Right renal pelvis (tissue), 4 donors: ENCODE measurements at places on chromosomes 2 and 18. TPM values are rescaled to one million over a fixed set of nuclear protein-coding genes. Genes with fewer than 3 reads are reported as not detected.

DNA sequence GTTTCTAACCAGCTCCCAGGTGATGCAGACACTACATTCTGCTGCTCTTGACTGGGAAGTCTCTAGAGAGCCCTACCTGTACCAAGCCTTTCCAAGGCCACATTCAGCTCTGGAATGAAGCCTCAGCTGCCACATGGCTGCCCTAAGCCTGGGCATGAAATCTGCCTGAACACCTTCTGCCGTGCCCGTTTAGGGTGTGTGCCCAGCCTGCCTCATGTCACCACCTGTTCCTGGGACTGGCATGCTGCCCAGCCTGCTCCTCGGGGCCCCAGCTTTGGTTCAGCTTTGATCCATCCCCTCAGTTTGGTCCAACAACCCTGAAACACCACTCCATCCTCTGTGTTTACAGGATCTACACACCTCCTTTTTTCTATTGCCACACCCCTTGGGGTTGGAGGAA lies 210.9 kb downstream of the L3MBTL4 start:
- no peak for DNase-seq

Gene CEP192
- 32.0 TPM for polyA plus RNA-seq

DNA sequence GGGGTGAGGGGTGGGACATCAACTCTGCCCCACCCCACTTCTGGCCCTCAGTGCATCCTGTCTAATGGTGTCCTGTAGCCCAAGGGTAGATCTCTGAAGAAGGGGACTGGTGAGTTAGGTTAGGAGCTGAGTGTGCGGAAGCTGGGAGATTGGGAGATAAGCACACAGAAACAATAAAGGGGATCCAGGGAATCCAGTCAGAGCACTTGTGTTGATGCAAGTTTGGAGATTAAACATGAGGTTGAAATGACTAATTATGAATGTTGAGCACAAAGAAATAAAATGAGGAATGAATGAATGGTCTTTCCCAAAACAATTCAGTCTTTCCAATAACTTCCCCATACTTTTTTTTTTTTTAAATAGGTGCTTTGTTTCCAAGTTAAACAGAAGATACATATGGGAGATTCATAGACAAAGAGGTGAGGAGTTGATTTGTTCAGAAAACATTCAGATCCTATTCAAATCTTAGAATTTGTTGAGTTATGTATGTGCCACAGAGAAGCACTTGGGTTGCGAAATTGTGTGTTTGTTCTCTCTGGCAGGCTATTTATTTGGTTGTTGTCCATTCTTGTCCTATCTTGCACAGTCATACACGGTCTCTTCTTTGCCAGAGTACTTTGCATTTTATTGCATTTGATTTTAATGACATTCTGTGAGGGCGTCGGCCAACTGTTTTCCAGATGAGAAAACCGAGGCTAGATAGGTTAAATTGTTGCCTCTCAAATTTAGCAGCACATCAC lies 31.6 kb upstream of the NABP1 start:
- DNase-seq, result no peak

- DNase-seq, result no peak
Measured at GRCh38 chr18:50816419-50817166, 3.2 kb downstream of the MRO start.

DNA sequence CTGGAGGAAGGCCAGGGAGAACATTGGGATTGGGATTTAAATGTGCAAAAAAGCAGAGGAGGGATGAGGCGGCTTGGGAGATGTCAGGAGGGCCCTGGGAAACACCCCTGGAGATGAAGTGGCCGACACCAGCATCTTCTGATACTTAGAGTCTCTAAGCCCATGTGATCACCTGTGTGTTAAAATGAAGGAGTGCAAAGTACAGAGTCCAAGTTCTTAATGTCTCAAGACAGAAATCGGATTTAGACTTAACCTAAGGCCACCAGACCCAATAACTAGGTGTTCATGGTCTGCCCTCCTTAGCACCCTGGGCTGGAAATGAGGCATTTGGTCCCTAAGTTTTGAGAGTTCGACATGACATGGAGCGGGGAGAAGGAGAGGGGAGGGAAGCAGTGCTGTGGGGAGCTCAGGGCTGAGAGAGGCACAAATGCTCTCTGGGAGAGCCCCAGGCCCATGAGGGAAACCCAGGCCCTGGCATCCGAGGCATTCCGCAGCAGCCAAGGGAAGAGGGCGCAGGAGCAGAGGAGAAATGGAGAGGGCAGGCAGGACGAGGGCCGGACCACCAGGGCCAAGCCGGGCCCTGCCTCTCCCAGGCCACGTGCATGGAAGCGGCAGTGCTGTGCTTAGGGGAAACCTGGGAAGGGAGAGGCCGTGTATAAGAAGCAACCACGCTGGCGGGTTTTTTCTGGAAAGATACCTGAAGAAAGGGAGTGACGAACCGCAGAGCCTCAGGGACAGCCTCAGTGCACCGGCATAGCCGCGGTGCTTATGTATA lies 63.3 kb downstream of the SFXN5 start:
- no peak for DNase-seq

GRCh38 chr2:140308706-140309105 lies 1528.5 kb upstream of the NXPH2 start:
- DNase-seq, result no peak

GRCh38 chr2:11562011-11562410 lies 28.2 kb downstream of the GREB1 start:
- DNase-seq, result no peak

- no peak for DNase-seq
Measured at GRCh38 chr2:158841850-158842249, 46.7 kb downstream of the DAPL1 start.

Gene CIB4
- polyA plus RNA-seq, result 0.42 TPM
